HTR-8/SVneo (cell line): ENCODE measurements at places on chromosomes 6 and 20.

DNA sequence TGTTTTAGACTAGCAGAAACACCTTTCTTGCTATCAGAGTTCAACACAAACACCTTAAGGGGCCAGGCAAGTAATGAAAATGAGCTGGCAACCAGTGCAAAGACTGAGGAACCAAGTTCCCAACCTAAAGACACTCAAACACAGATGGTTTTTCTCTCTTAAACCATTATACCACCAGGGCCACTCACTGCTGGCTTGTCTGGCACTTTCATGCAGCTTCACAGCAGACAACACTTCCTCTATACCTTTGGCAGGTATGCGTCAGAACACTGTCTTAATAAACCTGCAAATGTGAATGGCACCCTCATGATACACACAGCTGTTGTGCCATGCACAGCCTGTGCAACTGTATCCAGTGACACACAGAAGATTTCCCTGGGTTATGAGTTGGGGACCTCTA lies 41.6 kb downstream of the NFATC2 start:
- DNase-seq: no peak

DNA sequence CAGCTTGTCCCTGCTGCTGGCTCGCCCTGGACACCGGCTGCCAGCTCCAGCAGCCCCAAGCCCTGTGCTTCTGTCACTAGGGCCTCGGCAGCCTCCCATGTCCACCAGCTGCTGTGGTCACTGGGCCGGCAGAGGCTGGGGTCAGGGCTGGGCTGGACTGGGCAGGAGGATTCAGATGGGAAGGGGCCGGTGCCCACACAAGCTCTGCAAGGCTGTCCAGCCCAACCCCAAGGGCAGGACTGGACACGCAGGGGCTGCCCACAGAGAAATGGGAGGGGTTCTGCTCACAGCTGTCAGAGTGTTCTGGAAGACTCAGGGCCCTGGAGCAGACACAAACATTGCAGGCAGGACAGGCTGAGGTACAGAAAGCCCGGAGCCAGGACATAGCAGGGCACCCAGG lies 65.6 kb downstream of the ADNP start:
- DNase-seq: no peak

- DNase-seq: no peak
Measured at GRCh38 chr6:21653323-21653722, 59.8 kb downstream of the SOX4 start.

DNA sequence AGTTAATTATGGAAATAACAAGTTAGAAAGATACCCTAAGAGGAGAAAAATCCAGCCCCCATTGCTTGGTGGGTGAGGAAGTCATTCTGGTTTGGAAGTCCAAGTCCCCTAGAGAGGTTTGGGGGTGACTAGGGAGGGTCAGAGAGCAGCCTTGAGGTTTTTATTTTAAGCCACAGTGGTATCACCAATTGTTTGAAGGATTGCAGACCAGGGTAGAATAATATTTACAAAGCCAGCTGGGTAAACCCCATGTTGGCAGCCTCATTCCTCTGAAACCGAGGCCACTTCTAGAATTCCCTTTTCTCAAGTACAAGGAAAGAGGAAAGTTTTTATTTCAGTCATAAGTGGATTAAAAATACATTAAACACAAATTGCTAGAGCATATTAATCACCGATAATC lies 99.7 kb downstream of the TMEM170B start:
- DNase-seq: no peak

DNA sequence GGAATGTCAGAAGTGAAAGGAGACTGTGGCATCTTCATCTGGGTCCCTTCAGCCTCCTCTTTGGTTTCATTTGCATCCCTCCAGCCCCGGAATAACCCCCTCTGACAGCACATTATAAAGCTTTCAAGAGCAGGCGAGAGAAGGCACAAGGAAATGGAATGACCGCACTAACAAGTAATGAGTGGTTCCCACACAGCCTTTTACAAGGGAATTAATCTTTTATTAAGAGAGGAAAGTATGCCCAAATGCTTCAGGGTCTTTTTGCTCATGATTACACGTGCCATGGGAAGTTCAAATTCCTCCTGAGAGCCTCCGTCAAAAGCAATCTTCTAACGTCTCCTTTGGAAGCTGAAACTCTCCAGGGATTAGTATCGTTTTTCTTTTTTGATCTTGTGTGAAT lies 347.0 kb downstream of the BTBD3 start:
- DNase-seq: no peak

GRCh38 chr20:32179515-32179914 lies 28.0 kb downstream of the PLAGL2 start:
- DNase-seq: no peak

DNA sequence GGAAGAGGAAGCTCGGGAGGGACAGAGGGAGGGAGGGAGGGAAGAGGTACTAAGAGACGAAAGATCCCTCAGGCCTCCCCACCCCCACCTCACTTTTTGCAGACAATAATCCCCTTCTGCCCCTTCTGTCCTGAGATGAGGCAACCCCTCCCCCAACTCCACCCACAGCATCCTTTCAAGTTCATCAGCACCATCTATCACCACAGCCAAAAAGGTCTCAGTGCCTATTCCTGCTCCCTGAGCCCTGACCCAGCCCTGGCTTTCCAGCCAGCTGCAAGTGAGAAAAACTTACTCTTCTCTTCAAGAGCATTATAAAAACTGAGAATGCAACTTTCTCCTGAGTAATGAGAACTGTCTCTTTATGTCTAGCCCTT lies 133.2 kb upstream of the LRFN2 start:
- DNase-seq: no peak

DNA sequence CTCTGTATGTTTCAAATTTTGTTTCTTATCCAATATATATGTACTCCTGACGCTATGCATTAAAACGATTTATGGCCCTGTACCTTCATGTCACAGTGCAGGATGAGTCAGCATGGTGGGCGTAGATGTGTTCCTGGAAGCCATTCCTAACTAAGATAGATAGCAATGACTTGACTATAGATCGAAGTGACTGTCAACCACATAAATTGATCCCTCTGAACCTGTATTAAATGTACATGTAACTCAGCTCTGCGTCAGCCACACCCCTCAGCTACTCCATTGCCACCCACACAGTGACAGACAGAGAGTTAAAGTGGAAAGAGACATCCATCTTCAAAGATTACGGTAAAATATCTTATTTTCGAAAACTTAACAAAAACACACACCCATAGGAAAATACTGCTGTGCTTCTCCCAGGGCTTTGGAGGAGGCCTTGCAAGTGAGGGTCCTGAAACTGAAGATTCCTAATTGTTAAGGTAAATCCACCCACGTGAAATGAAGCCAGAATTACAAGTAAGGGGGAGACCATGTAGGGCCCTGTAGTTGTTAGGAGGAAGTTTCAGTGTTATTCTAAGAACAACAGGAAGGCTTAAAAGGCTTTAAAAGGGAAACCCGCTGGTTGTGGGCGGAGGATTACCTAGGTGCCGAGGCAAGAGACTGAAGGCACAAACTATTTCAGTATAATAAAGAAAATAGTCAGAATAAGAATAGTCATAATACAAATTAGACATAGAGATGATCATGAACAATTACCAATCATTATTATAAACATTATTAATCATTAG lies 10.3 kb upstream of the RAD21L1 start:
- no peak for DNase-seq

- no peak for DNase-seq
Measured at GRCh38 chr6:5326022-5326641, 64.8 kb downstream of the FARS2 start.

DNA sequence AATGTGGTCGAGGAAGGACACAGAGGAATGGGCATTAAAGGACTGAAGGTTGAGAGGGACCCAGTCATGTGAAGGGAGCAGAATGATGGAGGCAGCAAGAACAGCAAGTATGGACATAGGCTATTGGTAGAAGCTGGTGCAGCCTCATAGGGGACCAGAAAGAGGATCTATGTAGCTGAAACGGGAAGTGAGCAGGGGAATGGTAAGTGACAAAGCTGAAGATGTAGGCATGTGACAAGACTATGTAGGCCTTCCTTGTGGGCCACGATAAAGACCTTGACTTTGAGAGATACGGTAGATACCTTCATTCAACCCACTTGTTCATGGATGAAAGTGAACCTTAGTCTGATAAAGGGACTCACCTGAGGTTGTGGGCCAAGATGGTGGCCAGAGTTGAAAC lies 3.5 kb downstream of the CTNNBL1 start:
- no peak for DNase-seq

DNA sequence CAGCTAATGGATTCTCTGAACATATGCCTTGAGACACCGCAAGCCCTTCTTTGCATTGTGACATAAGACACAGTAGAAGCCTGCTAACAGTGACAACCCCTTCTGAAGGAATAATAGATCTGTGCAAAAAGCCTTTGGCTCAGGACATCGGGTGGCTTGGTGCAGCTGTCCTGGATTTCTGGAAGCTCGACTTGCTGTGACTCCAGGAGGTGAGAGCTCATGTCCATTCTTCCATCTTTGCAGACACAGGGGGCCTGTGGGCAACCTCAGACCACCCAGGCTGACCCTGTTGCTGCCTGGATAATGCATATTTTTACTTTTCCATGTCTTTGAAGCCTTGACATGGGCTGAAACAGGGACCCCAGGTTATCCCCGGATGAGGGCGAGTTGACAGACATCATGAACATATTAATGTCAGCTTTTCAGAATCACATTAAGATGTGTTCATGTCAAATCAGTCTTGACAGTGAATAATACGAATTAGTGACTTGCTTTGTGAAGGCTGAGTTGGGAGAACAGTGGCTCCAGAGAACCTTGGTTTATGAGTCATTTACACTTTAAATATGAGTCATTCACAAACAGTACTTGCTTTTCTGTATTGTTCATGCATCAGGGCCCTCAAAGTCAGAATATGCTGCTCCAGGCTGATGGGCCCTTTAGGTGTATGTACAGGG lies 66.8 kb upstream of the IYD start:
- peak; percentile 34 for DNase-seq

GRCh38 chr6:23499549-23499948 lies 626.5 kb upstream of the NRSN1 start:
- no peak for DNase-seq

DNA sequence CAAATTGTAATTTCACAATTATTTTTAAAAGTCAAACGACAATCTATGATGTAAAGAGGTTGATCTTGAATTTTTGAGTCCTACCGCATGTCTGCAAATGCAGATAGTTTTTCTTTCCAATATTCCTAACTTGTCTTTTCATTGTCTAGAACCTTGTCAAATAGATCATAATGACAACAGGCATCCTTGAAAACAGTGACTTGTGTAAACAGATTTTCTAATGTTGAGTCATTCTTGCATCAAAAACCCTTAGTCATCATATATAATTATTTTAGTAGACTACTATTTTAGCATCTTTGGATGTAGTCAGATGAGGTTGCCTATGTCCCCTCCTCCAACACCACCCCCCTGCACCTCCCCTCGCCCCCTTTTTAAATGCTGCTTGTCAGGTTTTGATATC lies 43.8 kb downstream of the BMP6 start:
- peak; percentile 23 for DNase-seq

GRCh38 chr20:50478162-50478990 lies 31.8 kb upstream of the PTPN1 start:
- peak; percentile 73 for DNase-seq
